ENCODE measurements at places on chromosomes 5 and 9.
A peak's percentile ranks its signal among the peaks of the same experiment; 100 is the strongest.

DNA sequence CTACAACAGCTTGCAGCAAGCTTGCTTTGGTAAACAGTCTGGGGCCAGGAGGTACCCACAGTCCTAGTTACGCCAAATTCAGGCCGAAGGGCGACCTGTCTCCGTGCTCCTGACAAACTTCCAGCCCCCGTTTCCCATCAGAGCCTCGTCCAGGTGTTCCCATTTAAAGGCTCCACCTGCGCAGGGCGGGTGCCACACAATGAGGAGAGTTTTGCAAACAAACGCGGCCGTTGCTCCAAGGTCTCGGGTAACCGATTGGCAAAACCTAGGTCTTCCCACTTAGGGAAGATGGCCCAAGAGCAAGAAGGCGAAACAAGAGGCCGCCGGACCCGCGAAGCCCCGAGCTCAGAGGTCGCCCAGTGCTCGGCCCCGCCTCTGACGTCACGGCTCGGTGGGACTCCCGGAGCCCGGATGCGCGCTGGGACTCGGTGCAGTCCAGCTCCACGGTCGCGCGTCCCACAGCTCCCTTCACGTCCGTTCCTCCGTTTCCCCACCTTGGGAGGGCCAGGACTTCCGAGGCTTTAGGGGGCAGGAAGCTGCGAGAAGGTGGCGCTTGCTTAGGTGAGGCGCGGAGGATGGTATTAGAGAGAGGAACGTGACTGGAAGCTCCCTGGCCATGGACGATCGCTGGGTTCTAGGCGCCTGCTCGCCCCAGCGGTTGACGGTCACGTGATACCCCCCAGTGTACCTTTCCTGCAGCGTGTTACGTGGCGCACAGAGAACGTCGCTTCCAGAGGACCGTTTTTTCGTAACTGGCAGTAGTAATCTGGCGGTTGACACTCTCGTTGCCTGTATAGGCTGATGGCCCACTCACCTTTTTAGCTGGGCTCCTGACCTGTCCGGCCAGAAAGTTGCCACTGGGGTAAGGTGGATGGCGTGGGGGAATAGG, 41.8 kb upstream of the KDM4C start:
- no peak for DNase-seq

- no peak for DNase-seq
These were observed 84.1 kb downstream of the TLE1 start for GRCh38 chr9:81605170-81605670.

DNA sequence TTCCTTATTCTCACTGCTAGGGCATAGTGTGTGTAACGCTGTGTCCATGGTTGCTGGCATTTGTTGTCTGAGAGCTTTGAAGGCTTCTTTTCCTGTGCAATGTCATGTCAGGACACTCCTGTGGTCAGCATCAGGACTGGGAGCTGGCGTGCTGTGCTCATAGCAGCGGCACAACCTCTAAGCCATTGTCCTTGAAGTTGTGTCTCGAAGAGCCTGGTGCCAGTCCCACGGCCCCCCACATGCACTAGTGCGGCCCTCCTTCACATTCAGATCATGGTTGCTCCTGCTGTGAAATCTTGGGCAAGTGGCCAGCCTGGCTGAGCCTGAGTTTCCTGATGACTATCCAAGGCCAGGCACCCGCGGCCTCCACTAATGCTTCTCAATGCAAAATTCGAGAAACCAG, 32.4 kb downstream of the PDZD2 start:
- DNase-seq: no peak

DNA sequence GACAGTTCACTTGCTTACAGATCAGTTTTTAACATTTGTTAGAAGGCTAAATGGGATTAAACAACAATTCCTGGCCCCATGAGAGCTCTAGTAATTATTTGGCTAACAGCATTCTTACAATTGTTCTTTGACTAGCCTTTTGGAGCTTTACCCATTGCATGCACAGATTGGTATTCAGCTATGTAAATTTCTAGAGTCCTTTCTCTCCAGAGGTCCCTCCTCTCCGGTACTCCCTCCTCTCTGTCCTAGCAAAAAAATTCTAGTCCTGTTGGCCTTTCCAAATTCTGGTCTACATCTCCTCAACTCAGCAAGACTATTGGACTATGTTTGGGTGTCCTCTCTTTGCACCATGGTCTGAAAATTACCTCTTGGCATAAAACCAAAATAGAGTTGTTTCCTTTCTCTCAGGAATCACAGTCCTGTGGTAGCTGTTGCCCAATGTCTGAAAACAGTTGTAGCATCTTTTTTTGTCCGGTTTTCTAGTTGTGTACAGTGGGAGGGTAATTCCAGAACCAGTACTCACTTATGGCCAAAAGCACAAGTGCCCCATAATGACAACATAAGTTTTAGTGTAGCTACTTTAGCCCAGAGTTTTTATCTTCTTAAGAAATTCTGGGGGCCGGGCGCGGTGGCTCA, 18.1 kb downstream of the SAR1B start:
- DNase-seq: peak; percentile 56

GRCh38 chr5:181163487-181164075, 16.2 kb downstream of the OR2V2 start:
- DNase-seq: peak; percentile 41

DNA sequence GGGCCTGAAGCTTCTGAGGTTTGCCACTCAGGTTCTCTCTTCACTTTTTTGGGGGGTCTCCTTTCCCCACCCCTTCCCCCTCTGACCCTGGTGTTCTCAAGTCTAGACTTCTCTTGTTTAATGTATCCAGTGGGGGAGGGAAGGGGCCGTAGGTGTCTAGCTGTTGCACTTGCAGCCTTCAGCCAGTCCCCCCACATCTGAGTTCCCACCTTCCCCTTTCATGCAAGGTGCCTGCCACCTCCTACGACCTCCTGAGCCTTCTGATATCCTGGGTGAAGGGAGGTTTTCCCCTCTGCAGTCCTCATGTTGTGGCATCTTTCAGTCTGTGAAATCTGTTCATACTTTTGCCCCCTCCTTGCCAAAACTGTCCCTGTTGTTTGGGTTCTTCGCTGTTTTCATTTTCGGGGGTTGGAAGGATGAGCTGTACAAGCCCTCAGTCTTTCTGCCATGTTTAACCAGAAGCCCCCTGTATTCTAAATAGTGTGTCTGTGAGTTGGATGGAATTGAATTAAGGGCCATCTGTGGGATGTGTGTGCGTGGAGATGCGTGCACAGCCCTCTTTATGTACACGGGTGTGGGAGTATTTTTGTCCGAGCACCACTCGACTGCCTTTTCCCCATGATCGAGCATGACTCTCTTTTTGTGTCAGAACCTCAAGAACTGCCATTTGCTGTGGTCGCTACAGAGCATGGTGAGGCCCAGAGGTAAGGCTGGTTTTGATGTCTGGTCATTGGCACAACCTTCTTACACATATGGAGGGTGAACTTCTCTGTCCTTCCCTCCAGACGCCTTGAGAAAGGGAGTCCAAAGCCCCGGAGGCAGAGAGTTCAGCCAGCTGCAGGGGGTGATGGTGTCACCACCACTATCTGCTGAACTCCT, 23.6 kb downstream of the PRRC2B start:
- DNase-seq: no peak

- no peak for DNase-seq
These were observed 7.1 kb downstream of the SPINK9 start for GRCh38 chr5:148342371-148343045.

- DNase-seq: no peak
These were observed 35.1 kb downstream of the DMXL1 start for GRCh38 chr5:119105971-119106370.

DNA sequence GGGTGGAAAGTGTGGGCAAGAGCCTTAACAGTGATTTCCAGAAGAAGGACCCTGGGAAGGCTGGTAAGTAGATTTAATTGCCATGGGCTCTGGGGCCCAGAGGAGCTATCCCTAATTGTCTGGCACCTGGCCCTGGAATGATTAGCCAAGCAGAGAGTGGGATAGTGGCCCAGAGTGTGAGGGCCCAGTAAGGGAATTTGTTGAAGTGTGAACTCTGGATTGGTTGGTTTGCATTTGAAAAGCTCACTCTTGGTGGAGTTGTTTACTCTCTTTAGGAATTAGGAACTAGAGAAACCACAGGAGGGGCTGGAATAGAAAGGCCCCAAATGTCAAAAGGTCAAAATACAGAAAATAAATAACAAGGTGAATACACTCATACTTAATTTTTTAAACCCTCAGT, 207.1 kb downstream of the GABRG2 start:
- DNase-seq: no peak

DNA sequence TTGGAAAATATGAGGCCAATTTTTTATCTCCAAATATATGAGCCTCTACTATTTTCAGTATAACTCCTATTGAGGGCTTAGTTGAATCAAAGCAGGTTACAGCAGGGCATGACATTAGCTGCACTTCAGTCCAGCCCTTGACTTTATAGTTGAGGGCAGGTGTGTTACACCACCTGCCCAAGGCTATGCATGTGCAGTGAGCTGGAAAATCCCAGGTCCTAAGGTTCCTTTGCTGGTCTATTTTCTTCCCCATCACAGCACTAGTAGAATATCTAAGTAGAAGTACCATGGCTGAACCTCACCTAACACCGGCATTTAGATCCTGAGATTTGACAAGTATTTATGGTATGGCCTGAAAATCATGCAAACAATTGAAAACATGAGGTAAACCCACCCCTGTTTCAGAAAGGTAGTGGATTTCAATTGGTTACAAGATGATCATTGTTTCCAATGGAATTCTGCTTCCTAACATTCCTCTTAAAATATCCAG, 201.1 kb downstream of the SEMA5A start:
- no peak for DNase-seq

- DNase-seq: no peak
These were observed 11.7 kb downstream of the CDC14B start for GRCh38 chr9:96607971-96608370.

DNA sequence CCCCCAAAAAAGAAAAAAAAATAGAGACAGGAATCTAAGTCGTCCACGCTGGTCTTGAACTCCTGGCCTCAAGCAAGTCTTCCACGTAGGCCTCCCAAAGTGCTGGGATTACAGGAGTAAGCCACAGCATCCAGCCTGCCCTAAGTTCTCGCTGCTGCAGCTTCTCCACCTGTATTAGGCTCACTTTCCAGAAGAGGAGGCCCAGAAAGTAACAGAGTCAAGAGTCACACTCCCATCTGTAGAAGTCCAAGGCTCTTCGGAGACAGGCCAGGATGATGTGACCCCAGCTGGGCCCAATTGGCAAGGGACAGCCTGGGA, 1.8 kb downstream of the EEIG1 start:
- no peak for DNase-seq

DNA sequence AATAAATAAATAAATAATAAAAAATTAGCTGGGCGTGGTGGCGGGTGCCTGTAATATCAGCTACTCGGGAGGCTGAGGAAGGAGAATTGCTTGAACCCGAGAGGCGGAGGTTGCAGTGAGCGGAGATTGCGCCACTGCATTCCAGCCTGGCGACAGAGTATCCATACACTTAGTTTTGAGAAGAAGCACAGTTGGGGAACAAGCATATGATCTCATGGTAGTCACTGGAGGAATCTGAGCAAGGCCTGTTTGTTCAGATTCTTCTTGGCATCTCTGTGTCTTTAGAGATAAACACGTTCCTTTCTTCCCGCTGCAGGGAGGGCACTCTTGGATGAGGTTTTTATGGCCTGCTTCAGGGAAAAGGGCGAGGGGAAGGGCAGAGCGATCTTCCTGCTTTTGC, 15.6 kb upstream of the DENND1A start:
- peak; percentile 24 for DNase-seq

GRCh38 chr5:176660530-176660859, 13.2 kb downstream of the TSPAN17 start:
- DNase-seq: no peak

DNA sequence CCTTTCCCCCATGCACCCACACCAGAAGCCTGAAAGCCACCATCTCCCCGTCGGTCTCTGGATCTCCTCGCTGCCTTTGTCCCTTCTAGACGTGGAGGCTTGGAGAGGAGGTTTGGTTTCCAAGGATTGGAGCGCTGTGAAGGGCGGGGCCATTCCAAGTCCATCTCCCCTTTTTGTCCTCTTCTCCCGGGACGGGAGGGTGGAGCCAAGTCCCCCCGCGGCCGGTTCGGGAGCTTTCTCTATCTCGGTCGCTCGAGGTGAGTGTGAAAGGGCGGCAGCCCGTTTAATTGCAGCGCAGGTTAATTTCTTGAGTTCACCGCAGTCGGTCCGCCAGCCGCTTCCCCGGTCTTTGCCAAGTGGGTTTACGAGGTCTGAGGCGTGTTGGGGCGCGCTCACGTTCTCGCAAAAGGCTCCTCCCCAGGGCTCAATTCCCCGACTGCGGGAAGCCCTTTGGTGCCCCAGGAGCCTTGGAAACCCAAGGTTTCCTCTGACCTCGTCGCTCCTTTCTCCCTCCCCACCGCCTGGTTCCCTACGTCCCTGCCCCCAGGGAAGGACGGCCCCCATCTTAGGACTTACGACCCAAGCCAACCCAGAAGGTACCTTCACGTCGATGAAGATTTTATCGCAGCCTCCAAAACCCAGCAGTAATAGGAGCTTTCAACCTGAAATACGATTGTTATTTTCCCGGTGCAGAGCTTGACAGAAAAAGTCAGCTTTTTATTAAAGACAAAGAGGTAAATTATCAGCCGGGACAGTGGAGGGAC, 2.8 kb upstream of the ZNF462 start:
- DNase-seq: peak; percentile 37

DNA sequence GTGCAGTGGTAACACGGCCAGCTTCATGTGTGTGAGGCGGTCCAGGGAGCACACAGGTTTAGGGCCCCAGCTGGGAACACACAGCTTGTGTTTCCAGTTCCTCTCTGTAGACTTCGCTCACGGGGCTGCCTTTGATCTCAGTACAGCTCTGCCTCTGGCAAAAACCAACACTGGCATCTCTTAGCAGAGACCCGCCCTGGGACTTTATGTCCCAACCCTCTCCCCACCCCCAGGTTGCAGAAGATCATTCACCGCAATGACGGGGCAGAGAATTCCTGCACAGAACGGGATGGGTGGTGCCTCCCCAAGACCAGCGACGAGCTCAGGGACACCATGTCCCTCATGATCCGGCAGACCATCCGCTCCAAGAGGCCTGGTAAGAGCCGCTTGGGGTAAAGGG, 5.2 kb upstream of the CEL start:
- no peak for DNase-seq

DNA sequence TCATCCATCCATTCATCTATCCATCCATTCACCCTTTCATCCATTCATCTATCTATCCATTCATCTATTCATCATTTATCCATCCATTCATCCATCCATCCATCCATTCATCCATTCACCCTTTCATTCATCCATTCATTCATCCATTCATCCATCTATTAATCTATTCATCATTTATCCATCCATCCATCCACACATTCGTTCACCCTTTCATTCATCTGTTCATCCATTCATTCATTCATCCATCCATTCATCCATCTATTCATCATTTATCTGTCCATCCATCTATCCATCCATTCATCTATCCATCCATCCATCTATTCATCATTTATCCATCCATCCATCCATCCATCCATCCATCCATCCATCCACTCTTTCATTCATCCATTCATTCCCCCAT, 33.9 kb upstream of the FCN2 start:
- DNase-seq: no peak

DNA sequence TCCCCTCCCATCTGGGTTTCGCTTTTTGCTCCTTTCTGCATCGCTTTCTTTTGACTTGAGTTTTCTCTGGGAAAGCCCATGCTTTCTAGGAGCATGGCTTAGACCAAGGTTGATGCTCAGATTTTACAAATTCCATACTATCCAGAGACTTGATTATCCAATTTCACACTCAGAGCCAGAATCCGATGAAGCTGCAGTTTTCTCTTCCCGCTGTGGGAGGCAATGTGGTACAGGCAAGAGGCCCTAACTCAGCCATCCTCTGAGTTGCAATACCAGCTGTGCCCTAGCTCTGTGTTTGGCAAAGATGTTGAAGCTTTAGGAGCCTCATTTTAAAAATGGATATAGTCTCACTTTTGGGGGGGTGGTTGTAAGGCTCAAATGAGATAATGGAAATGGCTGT, 85.1 kb downstream of the BRINP1 start:
- peak; percentile 5 for DNase-seq

- DNase-seq: no peak
These were observed 356.8 kb upstream of the DMAC1 start for GRCh38 chr9:8156346-8156745.

- DNase-seq: peak; percentile 14
These were observed 6.9 kb downstream of the FGD3 start for GRCh38 chr9:92954049-92954861.

All from iris pigment epithelial cell (primary cell).